Naive thymus-derived CD4-positive, alpha-beta T cell (primary cell): ENCODE measurements at places on chromosomes 11 and 22. TPM values are rescaled to one million over a fixed set of nuclear protein-coding genes. Genes with fewer than 3 reads are reported as not detected.

DNA sequence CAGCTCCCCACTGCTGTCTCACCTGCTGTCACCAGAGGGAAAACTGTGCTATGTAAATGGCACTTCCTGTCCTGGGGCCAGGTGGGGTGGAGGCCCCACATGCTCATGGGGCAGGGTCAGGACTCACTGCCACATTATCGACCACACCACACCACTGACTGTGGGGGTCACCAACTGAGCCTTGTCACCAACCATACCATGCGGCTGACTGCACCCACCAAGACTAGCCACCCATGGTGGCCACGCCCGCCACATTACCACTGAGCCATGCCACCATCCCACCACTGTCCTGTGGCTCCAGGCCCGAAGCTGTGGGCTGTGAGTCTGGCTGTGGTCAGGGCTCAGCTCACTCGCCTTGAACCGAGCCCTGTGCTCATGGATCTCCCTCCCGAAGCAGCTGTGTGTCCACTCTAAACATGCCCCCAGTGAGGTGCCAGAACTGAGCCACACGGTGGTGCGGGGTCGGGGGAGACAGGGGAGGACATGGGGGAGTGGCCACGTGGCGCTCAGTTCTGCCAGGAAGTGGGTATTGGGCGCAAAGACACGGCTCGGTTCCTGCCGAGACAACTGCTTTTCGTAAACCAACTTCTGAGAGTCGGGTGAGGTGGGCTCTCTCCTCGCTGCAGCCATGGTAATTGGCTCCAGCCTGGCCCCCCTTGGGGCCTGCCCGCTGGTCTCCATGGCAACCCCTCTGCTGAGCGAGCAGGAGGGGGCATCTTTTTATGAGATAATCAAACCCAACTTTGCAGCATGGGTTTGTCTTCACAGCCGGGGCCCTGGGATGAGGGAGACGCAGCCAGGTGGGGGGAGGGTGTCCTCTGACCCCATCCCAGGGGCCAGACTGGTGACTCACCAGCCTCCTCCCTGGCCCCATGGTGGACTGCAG is 23.2 kb downstream of the RTN4R start:
- peak; percentile 59 for DNase-seq
- H3K36me3 ChIP-seq, result no peaks in the 10 kb centered on the region
- H3K27ac ChIP-seq, result peak overlapping the region; percentile 78
- no peaks in the 10 kb centered on the region for H3K27me3 ChIP-seq
- peak overlapping the region; percentile 30 for H3K4me3 ChIP-seq

DNA sequence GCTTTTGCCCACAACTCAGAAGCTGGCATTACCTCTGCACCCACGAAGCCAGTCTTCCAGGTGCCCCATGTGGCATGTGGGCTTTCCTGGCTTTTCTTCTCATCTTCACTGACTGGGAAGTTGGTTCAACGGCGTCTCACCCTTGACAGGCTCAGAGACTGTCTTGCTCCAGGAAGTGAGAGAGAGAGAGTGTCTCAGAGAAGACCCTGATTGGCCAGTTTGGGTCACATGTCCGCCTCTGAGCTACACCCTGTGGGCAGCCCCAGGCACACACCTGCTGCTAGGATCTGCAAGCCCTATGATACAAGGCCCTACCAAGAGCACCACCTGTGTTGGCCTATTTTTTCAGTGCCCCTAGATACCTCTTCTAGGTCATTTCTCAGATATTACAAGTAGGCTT is 39.0 kb downstream of the RTL6 start:
- H3K4me3 ChIP-seq, result no peak overlapping the region
- no peaks in the 10 kb centered on the region for H3K36me3 ChIP-seq
- DNase-seq, result no peak
- no peak overlapping the region for H3K27ac ChIP-seq
- no peaks in the 10 kb centered on the region for H3K27me3 ChIP-seq

DNA sequence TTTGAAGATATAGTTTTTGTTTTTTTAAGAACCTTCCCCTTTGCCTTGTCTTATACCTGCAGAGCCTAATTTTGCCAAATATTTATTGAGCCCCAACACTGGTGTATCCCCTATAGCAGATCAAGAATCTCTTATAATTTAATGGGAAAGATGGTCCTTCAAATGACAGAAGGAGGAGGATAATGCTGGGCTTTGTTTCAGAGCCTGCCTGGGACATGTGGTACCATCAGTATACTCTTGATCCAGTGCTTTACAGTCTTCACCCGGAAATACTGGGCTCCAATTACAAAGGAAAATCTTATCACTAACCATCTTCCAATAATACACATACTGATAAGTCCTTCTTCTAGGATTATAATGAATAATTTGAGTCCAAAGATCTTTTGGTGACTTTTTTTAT is 84.7 kb downstream of the GAB2 start:
- no peaks in the 10 kb centered on the region for H3K36me3 ChIP-seq
- no peak overlapping the region for H3K27ac ChIP-seq
- H3K4me1 ChIP-seq, result no peaks in the 10 kb centered on the region
- DNase-seq, result no peak
- H3K27me3 ChIP-seq, result no peaks in the 10 kb centered on the region

DNA sequence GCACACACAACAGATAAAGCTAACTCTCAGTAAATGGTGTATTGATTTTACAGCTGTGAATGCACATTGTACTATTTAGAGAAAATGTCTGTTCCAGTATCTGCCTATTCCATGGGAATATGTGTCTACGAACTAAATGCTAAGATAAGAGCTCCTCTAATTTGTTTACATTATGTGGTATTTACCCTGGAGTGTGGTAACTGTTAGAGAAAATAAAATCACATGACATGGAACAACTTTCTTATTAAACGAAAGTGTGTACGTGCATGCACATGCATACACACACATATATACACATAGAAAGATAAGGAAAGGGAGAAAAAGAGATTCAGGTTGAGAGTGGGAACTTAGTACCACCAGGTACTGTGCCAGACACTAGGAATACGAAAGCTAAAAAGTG is 1151.7 kb upstream of the TENM4 start:
- DNase-seq, result no peak
- no peaks in the 10 kb centered on the region for H3K27me3 ChIP-seq
- no peak overlapping the region for H3K27ac ChIP-seq
- no peaks in the 10 kb centered on the region for H3K4me1 ChIP-seq
- H3K36me3 ChIP-seq, result no peaks in the 10 kb centered on the region

GRCh38 chr11:92919048-92919447 is 50.4 kb upstream of the MTNR1B start:
- H3K36me3 ChIP-seq, result no peaks in the 10 kb centered on the region
- H3K27ac ChIP-seq, result no peak overlapping the region

DNA sequence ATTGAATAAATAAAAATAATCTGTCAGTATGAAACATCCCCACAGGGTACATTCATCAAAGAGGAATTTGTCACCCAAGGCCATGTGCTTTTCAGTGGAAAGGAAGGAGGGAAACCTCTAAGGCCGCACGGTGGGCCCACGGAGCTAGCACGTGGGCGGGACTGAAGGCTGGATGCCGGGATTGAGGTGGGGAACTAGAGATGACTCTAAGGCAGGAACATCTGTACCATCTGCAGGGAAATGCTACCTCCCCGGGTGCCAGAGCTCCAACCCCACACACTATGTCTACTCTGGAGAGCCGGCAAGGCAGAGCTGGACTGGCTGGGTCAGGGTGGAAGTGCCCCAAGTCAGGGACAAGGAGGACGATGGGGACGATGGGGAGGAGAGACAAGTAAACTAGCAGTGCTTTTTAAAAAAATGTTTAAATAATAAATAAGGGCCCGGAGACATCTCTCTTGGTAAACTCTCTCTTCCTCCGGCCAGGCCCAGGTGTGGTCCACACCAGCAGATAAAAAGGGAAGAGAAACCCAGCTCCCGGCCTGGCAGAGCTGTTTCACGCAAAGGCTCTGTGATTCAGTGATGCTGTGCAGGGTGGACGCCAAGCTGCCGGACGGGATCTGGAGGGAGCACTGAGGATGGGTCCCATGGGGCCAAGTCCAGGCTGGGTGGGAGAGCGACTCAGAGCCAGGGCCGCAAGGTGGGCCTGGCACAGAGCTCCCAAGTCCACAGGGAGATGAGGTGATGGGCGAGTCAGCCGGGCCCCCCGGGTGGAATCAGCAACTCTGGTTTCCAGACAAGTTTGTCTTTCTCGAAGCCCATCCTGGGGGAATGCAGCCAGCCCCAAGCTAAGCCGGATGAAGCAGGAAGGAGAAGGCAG is 5.8 kb downstream of the LIF start:
- H3K4me3 ChIP-seq, result no peak overlapping the region
- H3K4me1 ChIP-seq, result peaks cover 4% of the 10 kb centered on the region
- no peak overlapping the region for H3K27ac ChIP-seq
- no peaks in the 10 kb centered on the region for H3K27me3 ChIP-seq

DNA sequence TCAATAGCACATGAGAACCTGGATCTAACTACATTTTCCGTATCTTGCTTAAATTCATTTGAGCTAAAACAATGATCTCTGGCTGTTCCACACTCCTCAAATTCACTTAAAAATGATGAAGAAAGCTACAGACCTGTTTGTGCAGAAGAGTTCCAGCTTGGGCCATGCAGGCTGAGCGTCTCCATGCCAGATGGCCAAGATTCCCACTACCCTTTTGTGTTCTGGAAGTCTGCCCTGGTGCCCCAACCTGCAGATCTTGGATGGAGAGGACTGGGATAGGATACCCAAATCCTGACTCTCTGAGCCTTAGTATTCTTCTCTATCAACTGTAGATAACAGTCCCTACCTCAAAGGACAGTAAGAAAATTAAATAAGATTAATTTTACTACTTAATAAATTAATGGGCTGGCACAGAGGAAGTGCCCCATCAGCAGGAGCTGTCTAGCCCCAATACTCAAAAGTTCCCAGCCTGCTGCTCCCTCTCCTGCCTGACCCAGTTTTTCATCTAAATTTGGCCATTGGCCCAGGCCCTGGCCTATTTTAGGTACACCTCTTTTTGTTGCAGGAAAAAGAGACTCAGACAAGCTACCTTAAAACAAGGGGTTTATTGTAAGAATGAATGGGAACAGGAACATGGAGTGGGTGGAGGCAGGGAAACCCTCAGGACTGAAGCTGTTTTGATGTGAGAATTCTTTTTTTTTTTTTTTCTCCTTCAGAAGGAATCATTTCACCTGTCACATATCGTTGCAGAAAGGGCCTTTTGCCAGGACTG is 81.4 kb upstream of the GRK3 start:
- no peaks in the 10 kb centered on the region for H3K36me3 ChIP-seq
- no peak for DNase-seq
- no peaks in the 10 kb centered on the region for H3K27me3 ChIP-seq
- H3K4me3 ChIP-seq, result no peak overlapping the region
- H3K27ac ChIP-seq, result no peak overlapping the region

- no peak overlapping the region for H3K4me3 ChIP-seq
- H3K36me3 ChIP-seq, result no peaks in the 10 kb centered on the region
- DNase-seq, result no peak
- no peaks in the 10 kb centered on the region for H3K4me1 ChIP-seq
- no peaks in the 10 kb centered on the region for H3K27me3 ChIP-seq
These were observed 12.9 kb downstream of the MS4A10 start for GRCh38 chr11:60797846-60798630.

GRCh38 chr11:16632295-16633200 is 105.9 kb upstream of the C11orf58 start:
- H3K36me3 ChIP-seq, result no peaks in the 10 kb centered on the region
- H3K4me3 ChIP-seq, result no peak overlapping the region
- H3K27ac ChIP-seq, result no peak overlapping the region

- no peak for DNase-seq
- no peaks in the 10 kb centered on the region for H3K36me3 ChIP-seq
- H3K27me3 ChIP-seq, result no peaks in the 10 kb centered on the region
- no peaks in the 10 kb centered on the region for H3K4me1 ChIP-seq
- no peak overlapping the region for H3K27ac ChIP-seq
These were observed 34.1 kb downstream of the GNAZ start for GRCh38 chr22:23104187-23104971.

- no peak overlapping the region for H3K27ac ChIP-seq
- H3K36me3 ChIP-seq, result no peaks in the 10 kb centered on the region
- no peaks in the 10 kb centered on the region for H3K27me3 ChIP-seq
- H3K4me1 ChIP-seq, result no peaks in the 10 kb centered on the region
These were observed 336.1 kb upstream of the C11orf87 start for GRCh38 chr11:109085708-109086373.

- H3K27ac ChIP-seq, result no peak overlapping the region
- no peak for DNase-seq
- no peak overlapping the region for H3K4me3 ChIP-seq
- H3K36me3 ChIP-seq, result no peaks in the 10 kb centered on the region
- H3K27me3 ChIP-seq, result no peaks in the 10 kb centered on the region
These were observed 19.3 kb downstream of the RFPL1 start for GRCh38 chr22:29457730-29458129.

DNA sequence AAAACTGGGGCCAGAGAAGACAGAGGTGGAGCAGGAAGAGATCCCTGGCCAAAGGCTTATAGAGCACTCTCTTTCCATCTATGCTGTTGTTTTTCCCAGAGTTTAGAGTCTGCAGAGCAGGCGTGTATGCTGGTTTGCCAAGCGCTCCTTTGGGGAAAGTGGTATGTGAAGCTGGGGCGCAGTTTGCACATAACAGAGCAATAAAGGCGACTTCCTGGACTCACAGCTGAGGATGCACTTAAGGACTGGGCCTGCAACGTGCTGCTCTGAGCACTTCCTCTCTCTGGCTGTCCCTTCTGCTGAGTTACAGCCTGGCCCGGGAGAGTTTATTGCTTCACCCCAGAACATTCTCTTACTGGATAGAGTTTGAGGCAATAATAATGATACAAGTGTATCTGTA is 41.7 kb downstream of the THAP12 start:
- DNase-seq, result no peak
- H3K4me1 ChIP-seq, result no peaks in the 10 kb centered on the region
- H3K27me3 ChIP-seq, result no peaks in the 10 kb centered on the region

DNA sequence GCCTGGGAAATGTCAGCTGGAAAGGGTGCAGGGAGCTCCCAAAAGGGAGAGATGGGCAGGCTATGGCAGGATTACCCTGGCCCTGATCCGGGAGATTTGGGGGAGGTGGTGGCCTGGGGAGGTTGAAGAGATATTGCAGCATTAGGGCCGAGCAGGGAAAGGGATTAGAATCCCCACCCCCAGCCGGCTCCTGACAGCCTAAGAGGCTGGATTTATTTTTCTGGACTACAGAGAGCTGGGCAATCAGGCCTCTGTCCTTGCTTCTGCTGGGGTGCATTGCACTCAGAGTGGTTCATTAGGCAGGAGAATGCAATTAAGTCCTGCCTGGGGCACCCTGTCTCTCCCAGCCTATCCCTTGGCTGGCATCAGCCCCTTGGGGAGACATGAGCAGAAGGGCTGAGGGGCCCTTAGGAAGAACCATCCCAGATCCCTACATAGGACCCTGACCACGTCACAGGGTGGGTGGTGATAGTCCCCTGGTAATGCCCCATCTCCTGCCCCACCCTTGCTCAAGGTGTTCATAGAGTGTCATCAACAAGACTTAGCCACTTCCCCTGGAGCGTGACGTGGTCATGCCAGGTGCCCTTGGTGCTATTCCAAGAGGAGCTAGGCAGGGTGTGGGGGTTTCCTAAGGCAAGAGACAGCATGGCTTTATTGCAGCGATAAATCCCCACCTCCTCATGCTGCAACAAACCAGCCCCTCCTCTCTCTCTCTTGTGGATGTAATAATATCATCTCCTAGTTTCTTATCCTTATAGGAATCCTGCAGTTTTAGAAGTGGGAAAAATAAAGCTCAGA is 38.4 kb upstream of the KLHL35 start:
- H3K27me3 ChIP-seq, result no peaks in the 10 kb centered on the region
- no peak overlapping the region for H3K4me3 ChIP-seq
- peaks cover 15% of the 10 kb centered on the region for H3K4me1 ChIP-seq
- no peak for DNase-seq
- no peaks in the 10 kb centered on the region for H3K36me3 ChIP-seq
- H3K27ac ChIP-seq, result no peak overlapping the region

The KDM4E gene
- not detected for total RNA-seq

The SPI1 gene
- total RNA-seq, result 30.1 TPM

The RCOR2 gene
- not detected for total RNA-seq

The TRIM21 gene
- total RNA-seq, result 29.7 TPM

The TLCD5 gene
- 0.11 TPM for total RNA-seq

The PIH1D2 gene
- total RNA-seq, result 0.31 and 0.51 TPM in 2 replicates

The CBLIF gene
- total RNA-seq, result not detected

The TRMT2A gene
- total RNA-seq, result 117 TPM

The OR6T1 gene
- total RNA-seq, result not detected
